Substantia nigra (tissue), 51 donors: ENCODE measurements at places on chromosomes 2 and 18.

- no peak for DNase-seq
These were observed 298.9 kb downstream of the EIPR1 start for GRCh38 chr2:3078684-3079083.

GRCh38 chr18:64620971-64621560 lies 472.2 kb upstream of the LINC00305 start:
- no peak for DNase-seq

- no peak for DNase-seq
These were observed 80.4 kb upstream of the RPL31 start for GRCh38 chr2:100921685-100922161.

DNA sequence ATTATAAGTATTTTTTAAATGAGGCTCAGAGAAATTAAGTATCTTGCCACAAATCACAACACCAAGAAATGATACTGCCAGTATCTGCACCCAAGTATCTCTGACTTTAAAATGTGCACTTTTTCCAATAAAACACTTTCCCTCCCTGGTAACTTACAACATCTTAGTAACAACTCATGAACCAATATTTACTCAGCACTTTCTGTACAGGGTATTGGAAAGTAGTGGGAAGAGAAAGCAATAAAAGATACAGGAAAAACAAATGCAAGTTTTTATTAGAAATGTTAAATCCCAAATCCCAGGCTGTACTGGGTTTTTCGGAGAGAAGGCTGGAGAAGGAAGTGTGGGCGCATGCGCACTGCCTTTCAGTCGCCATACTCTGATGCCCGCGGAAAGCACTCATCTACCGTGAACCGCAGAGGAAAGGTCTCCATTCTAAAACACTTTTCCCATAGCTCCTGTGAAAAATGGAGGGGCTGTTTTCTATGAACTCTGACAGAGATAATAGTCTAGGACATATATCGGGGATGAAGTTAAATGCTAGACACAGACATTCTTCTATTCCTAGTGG lies 52.1 kb downstream of the L3MBTL4 start:
- DNase-seq: no peak

DNA sequence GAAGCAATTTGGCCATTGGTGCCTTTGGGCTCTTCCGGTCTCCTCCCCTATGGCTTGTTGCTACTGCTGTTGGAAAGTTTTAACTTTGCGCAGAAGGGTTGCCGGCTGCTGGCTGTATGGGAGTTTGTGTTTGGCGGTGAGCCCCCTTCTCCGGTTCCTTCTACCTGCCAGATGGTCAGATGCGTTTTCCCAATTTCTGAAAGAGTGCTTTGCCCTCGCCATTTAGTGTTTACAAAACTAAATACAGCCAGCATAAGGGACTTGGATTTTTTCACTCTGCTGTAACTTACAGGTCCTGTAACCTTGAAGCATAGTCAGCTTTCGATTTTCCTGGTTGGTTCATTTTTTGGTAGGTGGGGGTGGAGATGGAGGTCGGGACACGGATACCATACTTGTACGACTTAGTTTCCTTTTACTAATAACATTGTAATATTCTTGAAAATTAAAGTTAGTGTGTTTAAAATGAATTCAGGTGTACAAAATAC lies 604 bp downstream of the COQ10B start:
- DNase-seq: no peak

DNA sequence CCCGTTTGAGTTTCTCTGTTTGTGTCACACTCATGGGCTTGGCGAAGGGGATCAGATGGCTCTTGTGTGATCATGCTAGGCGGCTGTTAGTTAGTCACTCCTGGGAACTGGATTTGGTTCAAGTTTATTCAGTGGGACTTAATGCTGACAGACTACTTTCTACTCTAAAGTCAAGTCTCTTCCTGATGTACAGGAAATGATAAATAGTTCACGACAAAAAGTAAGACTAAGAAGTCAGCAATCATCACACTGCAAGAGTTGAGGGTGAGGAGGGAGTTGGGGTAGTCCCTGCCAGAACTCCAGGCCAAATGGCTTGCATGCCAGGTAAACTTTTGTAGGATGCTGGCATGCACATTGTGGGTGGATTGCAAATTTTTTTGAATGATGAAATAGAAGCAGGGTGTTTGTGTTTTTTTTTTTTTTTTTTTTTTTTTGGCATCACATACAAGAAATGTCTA lies 25.1 kb upstream of the CCL20 start:
- DNase-seq: no peak

GRCh38 chr2:11239666-11240462 lies 84.6 kb downstream of the SLC66A3 start:
- no peak for DNase-seq

DNA sequence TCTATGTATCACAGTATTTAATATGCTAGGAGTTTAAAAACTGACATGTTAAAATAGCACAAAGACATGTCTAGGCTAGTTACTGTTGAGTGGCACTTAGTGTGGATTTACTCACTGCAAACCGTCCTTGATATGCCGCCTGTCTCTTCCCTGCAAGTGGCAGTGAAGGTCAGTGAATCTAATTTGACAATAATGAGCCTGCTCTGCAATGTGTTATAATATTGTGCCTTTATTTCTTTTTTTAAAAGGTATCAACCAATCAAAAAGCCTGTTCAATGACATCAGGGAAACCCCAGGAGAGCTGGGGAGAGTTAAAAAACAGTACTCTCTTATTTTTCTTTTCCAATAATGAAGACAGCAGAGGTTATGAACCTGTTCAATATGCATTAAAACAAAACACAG lies 384.1 kb downstream of the ERBB4 start:
- DNase-seq: no peak

- no peak for DNase-seq
These were observed 652 bp downstream of the GCA start for GRCh38 chr2:162344617-162344950.

- DNase-seq: no peak
These were observed 382.8 kb downstream of the GPD2 start for GRCh38 chr2:156818944-156819343.

- no peak for DNase-seq
These were observed 103.8 kb upstream of the ALKAL2 start for GRCh38 chr2:391696-392095.

DNA sequence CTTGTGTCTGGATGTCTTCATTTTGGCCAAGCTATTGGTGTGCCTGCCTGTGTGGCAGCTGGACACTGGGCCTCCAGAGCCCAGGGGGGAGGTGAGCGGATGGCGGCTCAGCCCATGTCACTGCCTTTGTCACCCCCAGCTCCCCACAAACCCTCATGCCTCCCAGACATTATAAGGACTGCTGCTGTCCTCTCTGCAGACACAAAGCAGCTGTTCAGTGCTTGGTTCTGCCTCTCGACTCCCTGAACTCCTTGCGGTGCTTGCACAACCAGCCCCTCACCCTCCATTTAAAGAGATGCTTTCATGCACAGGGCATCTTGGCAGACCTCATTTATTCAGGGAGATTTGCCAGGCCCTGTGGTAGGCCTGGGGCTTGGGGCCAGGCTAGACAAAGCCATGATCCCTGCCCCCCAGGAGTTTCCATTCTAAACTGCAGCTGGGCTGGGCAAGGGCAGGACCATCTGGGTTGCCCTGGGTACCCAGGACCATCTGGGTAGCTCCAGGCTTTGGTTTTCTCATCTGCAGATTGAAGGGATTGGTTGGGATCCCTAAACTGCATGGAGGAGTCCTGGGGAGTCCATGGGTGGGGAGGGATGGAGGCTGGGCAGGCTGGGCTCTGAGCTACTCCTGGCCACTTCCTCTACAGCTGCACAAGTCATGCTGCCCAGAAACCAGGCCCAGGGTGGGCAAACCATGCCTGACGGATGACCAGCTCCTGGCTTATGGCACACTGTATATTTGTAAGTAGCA lies 168.5 kb downstream of the CELF4 start:
- no peak for DNase-seq

GRCh38 chr2:180763263-180763989 lies 217.0 kb upstream of the UBE2E3 start:
- DNase-seq: no peak

DNA sequence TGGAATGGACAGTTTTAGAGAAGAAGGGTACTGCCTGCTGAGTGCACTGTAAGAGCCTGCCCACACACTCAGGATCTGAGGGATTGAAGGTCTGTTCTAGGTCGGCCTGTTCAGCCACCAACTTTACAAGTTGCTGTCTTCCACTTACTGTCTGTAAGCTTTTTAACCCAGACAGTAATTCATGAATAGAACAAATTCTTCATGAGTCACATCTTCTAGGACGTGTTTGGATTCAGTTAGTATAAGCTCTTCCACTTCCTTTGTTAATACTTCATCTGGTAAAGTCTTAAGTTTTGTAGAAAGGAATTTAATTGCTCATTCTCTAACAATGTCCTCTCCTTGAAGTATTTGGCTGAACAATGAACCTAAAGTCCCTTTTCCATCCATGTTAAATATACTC lies 74.6 kb downstream of the PDE11A start:
- DNase-seq: no peak

DNA sequence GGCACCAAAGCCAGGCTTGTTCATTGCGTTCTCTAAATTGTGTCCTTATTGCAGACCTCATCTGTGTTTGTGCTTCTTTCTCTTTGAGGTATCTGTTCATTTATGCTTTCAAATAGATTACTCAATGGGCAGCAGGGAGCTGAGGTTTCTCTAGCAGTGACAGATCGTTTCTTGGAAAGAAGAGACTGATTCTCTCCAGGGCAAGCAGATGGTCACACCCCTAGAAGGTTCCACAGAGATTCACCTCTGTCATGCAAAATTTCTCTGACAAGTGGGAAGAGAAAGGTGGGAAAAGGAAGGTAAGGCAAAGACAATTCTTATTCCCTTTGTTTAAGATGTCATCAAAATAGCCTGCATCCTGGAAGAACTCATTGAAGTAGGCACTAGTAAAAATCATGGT lies 14.0 kb downstream of the DLGAP1 start:
- no peak for DNase-seq

GRCh38 chr2:29317077-29317517 lies 201.9 kb downstream of the CLIP4 start:
- peak; percentile 4 for DNase-seq

GRCh38 chr2:217106650-217107014 lies 246.8 kb upstream of the TNP1 start:
- no peak for DNase-seq

GRCh38 chr2:45994060-45994459 lies 303.1 kb upstream of the EPAS1 start:
- DNase-seq: no peak

DNA sequence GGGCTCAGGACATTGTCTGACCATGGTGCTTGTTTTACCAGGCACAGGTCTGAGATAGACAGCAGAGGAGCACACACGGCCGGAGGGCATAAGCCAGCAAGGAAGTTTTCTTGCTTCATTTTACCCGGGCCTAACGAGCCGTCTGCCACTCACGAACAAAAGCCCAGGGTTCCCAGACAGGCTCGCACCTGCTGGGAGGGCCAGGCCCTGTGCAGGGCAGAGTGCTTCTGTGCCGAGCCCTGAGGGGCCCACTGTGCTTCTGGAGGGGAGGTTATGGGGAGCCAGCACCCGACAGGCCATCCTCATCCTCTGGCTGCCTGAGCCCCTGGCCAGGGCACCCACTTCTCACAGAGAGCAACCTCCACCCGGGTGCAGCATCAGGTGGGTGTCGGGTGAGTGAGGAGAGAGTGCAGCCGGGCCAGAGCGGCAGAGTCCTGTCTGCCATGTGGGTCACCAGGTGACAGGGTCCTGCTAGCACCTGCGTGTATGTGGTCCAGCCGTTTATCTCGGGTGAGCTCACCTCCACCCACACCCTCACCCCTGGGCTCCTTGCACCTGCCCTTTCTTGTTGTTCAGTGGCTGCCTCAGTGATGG lies 297.9 kb downstream of the NDUFA10 start:
- DNase-seq: no peak

DNA sequence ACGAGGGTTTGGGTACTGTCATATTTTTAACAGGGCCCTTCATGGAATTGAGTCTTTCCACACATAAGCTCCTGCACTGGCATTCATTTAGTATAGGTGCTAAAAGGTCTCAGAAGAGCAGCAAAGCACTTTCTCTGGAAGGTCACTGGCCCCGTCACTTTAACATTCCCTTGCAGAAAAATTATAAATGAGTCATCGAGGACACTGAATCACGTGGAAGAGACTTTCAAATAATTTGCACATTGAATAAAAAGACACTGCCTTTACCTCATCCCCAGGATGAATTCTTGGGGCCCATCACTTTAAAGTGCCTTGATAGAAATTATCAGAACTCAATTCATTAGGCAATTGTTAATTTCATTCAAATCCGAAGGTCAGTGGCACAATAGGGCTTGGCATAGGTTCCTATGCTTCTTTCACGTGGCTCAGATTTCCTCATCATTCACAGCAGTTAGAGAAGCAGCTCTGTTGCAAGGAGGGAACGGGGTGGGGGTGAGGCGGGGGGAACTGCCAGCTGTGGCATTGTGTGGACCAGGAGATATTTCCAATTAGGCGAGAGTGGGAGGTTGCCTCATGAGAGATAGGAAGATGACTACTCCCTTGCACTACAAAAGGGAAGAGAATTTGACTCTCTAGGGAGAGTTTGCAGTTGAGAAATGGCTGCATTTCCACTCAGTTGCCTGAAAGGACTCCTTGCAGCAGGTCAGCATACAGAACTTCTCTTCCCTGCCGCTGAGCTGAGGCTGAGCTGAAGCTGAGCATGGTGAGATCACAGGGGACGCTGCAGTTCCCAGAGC lies 86.3 kb upstream of the NPAS2 start:
- DNase-seq: no peak

DNA sequence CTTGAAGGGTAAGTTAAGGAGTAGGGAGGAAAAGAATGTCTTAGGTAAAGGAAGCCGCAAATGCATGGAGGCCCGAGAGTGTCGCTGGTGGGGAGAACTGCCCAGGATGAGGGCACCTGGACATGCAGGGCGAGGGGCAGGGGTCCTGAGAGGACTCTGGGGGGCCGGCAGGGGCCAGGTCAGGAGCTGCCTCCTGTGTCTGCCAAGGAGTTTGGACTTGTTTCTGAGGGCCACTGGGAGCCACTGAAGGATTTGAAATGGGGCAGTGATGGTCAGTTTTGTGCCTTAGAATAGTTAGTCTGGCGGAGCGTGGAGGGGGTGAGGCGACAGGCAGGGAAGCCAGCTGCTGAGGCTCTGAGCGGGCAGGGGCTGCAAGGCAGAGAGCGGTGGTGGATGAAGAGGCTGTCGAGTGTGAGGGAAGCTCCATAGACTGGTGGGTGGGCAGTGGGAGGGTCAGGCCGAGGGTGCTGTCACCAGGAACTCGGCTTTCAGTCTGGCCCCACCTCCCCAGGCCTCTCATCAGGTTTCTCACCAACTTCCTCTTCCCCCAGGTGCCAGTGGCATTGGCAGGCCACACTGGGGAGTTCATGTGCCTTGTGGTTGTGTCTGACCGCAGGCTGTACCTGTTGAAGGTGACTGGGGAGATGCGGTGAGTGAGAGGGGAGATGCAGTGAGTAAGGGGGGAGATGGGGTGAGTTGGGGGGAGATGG lies 14.7 kb upstream of the SLC4A3 start:
- DNase-seq: no peak

DNA sequence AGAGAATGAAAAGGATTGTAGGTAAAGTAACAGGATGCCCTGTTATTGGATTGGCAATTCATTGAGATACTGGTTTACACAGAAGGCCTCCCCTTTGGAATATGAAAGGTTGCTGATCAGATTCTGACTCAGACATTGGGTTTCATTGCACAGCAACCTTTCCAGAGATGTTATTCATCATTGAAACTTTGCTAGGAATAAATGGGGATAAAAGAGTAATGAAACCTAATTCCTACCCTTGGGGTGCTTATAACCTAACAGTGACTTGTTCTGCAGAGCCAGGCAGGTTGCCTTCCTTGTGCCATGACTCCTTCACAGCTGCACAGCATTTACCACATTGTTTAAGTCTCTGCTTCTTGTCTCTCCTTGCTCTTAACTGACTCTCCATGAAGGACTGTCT lies 5.0 kb downstream of the NAB1 start:
- DNase-seq: no peak

GRCh38 chr18:33641141-33641540 lies 63.1 kb downstream of the ASXL3 start:
- no peak for DNase-seq

GRCh38 chr2:212176151-212176550 lies 362.5 kb downstream of the ERBB4 start:
- DNase-seq: no peak
